ENCODE measurements at places on chromosomes 13 and 19. TPM values are rescaled to one million over a fixed set of nuclear protein-coding genes. Genes with fewer than 3 reads are reported as not detected.

KCNK6 gene
- 3.1 TPM for polyA plus RNA-seq

ZNF728 gene
- 0.14 TPM for polyA plus RNA-seq

CEBPA gene
- 2.4 TPM for polyA plus RNA-seq

ASF1B gene
- 15.7 TPM for polyA plus RNA-seq

GJA3 gene
- 14.2 TPM for polyA plus RNA-seq

ZNF573 gene
- 12.5 TPM for polyA plus RNA-seq

DENND1C gene
- polyA plus RNA-seq = 39.1 TPM

FGF22 gene
- polyA plus RNA-seq = 0.35 TPM

SLAIN1 gene
- 24.1 TPM for polyA plus RNA-seq

DNA sequence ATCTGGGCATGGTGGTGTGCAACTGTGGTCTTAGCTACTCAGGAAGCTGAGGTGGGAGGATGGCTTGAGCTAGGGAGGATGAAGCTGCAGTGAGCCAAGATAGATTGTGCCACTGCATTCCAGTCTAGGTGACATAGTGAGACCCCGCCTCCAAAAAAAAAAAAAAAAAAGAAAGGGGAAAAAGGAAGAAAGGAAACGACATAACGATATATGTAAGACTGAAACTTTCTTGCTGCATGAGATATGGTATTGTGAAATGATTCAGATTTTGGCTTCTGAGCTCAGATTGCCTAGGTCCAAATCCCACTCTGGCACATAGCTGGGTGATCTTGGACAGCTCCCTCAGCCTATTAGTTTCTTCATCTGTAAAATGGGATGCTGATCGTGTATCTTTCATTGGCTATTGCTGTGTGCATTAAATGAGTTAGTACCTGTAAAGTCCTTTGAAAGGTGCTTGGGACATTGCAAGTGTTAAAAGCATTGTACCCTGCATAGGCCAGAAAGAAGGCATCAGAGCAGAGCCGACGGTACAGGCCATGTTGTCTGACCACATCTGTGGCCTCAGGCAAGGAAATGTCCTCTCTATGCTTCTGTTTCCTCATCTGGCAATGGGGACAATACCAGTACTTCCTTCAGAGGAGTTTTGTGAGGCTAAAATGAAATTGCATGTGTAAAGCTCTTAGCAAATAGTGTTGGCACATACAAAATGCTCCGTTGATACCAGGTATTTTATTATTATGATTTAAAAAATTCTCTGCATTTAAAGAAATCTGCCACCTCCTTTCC lies 32.6 kb upstream of the SLC46A3 start:
- no peak for DNase-seq

- no peak for DNase-seq
Measured at GRCh38 chr19:42577016-42577415, 17.7 kb downstream of the CEACAM8 start.

DNA sequence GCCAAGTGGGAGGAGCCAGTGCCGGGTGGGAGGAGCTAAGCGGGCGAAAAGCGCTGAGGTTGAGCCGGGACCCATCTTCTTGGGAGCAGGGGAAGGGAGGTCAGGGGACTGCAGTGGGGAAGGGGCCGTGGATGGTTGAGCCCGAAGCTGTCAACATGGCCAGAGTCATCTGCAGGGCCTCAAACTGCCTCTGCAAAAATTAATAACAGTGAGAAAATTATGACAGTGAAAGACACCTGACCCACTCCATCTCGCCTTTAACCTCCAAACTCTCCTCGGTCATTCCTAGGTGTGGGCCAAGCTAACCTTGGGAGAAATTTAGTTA lies 30.1 kb downstream of the ZNF557 start:
- no peak for DNase-seq

DNA sequence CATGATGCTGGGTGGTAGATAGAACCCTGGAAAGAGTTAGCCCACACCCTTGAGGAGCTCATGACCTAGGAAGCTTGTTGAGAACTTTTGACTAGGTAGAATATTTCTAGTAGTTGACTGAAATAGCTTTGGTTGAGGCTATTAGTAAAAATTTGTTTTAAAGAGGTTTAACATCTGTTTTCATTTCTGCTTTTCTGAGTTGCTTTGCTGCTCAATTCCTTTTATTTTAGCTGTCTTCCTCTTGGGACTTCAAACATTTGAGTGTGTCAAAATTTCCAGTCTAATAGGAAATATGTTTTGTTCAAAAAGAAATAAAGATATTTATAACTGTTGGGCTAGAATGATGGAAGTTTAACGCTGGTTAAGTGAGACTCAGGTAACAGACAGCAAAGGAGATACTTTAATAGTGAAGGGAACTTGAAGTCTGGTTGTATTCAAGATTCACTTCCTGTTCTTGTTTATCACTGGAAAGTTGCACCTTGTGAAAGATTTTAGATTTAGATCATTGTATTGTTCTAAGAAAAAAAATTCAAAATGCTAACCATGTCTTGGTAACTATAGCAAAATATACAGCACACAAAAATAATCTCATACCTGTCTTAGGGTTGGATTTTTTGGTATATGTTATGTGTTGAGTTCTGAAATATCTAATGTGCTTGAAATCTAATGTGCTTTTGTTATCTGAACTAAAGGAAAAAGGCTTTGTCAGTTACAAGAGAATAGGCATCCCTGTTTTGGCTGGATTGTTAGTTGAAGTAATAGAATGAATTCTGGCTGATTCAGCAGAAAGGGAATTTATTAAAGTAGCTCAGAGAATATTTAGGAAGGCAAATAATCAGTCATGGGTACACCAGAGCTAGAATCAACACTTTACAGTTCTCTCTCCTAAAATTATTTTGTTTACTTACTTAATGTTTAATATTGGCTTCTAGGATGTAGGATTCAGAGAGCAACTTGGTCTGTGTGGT lies 24.4 kb upstream of the GPR18 start:
- DNase-seq = no peak

DNA sequence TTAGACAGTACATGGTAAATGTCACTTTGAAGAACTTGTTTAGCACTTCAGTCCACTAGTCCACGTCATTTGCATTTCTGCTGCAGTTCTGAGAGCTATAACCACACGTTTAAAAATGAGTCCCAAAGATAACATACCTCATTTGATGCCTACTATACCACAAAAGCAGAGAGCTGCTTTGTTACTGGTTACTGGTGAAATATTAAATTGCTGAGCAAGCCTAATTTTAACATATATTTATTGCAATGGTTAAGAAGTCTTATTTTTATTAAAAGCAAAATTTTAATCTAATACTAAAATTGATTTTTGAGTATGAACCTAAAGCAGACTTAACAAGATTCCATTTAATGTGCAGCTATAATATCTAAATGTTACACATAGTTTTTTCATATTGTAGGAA lies 1949.7 kb upstream of the PRR20A start:
- no peak for DNase-seq

DNA sequence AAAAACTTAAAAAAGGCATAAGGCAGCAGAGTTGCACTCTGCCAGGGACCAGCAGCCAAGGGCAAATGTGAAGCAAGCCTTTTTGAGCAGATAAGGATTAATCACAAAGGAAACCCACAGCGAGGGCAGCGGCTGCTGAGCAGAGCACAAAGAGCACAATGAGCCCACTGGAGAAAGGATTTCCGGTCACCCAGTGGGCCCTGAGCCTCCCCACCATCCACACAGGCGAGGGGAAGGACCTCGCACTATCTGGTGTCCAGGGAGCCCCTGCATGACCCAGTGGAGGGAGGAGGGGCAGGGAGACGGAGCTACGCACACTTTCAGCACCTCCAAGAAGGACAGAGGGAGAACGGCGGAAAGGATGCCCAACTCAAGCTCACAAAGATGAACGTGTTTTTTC lies 40.0 kb downstream of the COL4A1 start:
- no peak for DNase-seq

GRCh38 chr19:51272183-51272810 lies 21.4 kb downstream of the SIGLECL1 start:
- DNase-seq = no peak

DNA sequence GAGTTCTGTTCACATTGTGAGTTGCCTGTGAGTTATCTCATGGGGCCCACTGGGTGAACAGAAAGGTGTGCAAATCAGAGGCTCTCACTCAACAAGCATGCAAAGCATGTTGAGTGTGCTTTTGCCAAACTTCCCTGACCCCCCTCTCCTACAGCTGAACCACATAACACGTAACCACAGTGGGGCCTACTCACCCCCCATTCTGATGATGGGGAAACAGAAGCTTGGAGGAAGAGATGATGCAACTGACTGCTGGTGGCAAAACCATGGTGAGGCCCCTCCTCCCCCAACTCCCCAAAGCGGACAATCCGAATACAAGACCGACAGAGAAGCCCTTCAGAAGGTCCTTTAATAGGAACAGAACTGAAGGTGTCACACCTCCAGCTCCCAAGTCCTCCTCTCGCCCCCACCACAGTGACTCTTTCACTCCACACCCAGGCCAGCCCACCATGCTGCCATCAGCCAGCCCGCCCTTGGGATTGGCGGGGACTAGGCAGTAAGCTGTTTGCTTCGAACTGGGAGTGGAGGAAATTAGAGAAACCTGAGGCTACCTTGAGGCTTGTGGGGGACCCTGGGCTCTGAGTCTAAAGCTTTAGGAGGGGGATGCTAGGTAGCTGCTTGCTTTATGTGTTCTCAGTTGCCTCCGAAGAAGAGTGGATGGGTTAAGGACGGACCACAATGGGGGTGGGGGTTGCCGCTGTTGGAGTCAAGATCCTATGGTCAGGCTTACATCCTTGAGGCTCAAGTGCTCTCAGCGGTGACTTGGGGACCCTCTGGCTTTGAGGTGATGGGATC lies 3.8 kb downstream of the ZNF784 start:
- no peak for DNase-seq

- no peak for DNase-seq
Measured at GRCh38 chr19:1122972-1123363, 19.2 kb downstream of the GPX4 start.

- DNase-seq = no peak
Measured at GRCh38 chr13:29315847-29316246, 279.6 kb downstream of the SLC7A1 start.

DNA sequence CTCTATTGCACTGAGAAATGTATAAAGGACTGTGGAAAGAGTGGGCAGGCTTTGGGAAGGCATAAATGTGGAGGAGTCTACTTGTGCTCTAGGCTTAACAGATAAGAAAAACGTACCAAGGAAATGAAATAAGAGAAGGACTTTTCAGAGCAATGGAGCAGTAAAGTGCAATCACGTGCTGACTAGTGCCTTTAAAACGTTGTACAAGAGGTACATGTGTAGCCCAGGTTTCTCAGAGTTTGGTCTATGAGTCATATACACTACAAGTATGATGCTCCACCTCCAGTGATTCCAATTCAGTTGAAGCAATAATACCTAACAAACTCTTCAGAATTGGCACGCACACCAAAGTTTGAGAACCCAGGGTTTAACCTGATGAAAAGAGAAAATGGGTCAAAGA lies 13.4 kb upstream of the FNDC3A start:
- no peak for DNase-seq

GRCh38 chr13:110225609-110226574 lies 81.1 kb downstream of the COL4A1 start:
- no peak for DNase-seq

GRCh38 chr19:12806242-12807081 lies at the start of gene RNASEH2A:
Gene RNASEH2A, plus strand, starts transcription at chr19:12806584. Its CDS starts 90 bp downstream, at chr19:12806674.
- peak; percentile 85 for DNase-seq

DNA sequence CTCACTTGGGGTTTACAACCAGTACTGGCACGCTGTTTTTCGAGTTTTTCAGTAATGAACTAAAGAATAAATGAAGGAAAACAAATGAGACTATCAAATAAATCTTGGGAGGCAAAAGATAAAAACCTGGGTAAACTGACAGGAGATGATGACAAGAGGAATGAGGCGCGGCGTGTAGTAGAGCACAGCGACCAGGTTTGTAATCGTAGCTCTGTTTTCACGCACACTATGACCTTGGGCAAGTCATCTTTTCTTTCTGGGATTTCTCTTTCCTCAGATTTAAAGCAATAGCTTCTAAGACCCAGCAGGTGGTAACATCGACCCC lies 419 bp downstream of the MRPS31 start:
- DNase-seq = no peak

DNA sequence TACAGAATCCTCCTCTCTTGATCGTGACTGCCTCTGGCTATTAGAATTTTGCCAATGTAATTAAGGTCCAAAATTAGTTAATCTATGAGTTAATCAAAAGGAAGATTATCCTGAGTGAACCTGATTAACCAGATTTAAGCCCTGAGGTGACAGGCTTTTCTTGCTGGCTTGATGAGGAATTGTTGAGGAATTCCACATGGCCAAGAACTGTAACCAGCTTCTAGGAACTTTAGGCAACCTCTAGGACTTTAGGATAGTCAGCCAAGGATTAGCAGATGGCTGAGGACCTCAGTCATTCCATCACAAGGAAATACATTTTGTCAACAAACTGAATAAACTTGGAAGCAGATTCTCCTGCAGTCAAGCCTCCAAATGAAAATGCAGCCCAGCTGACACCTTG lies 84.8 kb downstream of the STOML3 start:
- no peak for DNase-seq

- DNase-seq = no peak
Measured at GRCh38 chr19:46471811-46472543, 614 bp upstream of the PNMA8A start.

- DNase-seq = no peak
Measured at GRCh38 chr13:66074018-66074615, 1156.0 kb downstream of the PCDH9 start.

- no peak for DNase-seq
Measured at GRCh38 chr19:18493440-18494266, 28.2 kb downstream of the ELL start.

DNA sequence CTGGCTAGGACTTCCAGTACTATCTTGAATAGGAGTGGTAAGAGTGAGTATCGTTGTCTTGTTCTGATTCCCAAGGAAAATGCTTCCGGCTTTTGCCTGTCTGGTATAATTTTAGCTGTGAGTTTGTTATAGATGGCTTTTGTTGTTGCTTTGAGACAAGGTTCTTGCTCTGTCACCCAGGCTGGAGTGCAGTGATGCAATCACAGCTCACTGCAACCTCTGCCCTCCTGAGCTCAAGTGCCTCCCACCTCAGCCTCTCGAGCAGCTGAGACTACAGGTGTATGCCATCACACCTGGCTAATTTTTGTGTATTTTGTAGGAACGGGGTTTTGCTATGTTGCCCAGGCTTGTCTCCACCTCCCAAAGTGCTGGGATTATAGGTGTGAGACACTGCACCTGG lies 6.1 kb upstream of the ZNF543 start:
- no peak for DNase-seq

DNA sequence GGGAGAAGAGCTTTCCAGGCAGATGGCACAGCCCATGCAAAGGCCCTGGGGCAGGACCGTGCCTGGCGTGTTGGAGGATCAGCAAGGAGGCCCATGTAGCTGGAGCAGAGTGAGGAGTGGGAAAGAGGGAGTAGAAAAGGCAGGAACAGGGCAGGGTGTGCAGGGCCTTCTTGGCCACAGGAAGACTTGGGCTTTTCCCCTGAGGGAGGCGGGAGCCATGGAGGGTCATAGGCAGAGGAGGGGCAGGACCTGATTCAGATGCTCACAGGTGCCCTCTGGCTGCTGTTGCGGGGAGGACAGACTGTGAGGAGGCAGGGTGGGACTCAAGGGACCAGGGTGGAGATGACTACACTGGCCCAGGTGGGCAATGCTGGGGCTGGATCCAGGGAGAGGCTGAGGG lies 13.8 kb upstream of the PTPRS start:
- no peak for DNase-seq

- DNase-seq = peak; percentile 17
Measured at GRCh38 chr19:16496613-16496983, 404 bp downstream of the C19orf44 start.

- DNase-seq = no peak
Measured at GRCh38 chr19:4981681-4981958, 12.7 kb downstream of the KDM4B start.

Measured in right renal cortex interstitium (tissue), 3 donors.